Mesothelial cell of epicardium (in vitro differentiated cells): ENCODE measurements at places on chromosomes 12 and 14.

DNA sequence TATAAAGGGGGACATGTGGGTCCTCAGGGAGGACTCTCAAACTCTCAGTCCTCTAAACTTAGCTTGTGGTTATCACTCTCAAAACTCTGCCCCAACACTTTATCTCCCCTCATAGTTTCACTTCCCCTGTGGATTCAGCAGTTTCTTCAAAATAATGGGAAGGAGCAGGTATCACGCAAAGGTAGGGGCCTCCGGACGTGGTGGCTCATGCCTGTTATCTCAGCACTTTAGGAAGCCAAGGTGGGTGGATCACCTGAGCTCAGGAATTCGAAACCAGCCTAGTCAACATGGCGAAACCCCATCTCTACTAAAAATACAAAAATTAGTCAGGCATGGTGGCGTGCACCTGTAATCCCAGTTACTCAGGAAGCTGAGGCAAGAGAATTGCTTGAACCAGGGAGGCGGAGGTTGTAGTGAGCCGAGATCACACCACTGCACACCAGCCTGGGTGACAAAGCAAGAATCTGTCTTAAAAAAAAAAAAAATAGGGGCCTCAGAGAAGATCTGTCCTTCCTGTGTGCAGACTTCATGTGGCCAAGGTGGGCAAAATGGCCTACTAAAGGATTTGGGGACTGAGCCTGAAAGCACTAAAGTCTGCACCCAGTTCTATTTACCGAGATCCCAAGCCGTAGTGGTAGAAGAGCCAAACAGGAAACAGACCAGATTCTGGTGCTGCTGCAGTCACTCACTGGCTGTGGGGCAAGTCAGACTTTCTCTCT is 6.4 kb downstream of the ITGB7 start:
- no peak for DNase-seq
- peaks cover 3% of the 10 kb centered on the region for H3K4me1 ChIP-seq
- H3K36me3 ChIP-seq = no peaks in the 10 kb centered on the region
- no peak overlapping the region for H3K4me3 ChIP-seq
- H3K27me3 ChIP-seq = peaks cover 33% of the 10 kb centered on the region

DNA sequence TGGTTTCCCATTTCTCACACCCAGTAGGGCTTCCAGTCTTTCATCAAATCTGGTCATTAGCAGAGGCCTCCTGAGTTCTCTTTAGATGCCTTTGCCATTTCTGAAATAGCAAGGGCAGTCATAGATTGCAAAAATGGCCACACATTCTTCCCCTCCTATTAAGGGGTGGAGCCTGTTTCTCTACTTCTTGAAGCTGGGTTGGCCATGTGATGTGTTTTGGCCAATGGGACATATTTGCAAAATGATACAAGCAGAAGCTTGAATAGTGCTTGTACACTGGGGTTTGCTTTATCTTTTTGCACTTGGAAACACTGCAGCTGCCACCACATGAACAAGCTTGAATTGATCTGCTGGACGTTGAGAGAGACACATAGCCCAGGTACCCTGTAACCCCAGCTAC is 109.3 kb downstream of the VRK1 start:
- H3K4me3 ChIP-seq = no peak overlapping the region
- H3K27me3 ChIP-seq = no peaks in the 10 kb centered on the region
- no peak overlapping the region for H3K27ac ChIP-seq
- peaks cover 12% of the 10 kb centered on the region for H3K36me3 ChIP-seq

GRCh38 chr12:126700096-126700495 is 1566.9 kb upstream of the TMEM132C start:
- H3K36me3 ChIP-seq = no peaks in the 10 kb centered on the region
- H3K27me3 ChIP-seq = no peaks in the 10 kb centered on the region
- H3K4me3 ChIP-seq = no peak overlapping the region
- no peak overlapping the region for H3K27ac ChIP-seq
- DNase-seq = no peak
- no peaks in the 10 kb centered on the region for H3K4me1 ChIP-seq

GRCh38 chr12:94111302-94111701 is 37.1 kb upstream of the PLXNC1 start:
- H3K36me3 ChIP-seq = no peaks in the 10 kb centered on the region
- no peak overlapping the region for H3K4me3 ChIP-seq
- no peak overlapping the region for H3K27ac ChIP-seq
- no peaks in the 10 kb centered on the region for H3K4me1 ChIP-seq
- H3K27me3 ChIP-seq = peaks cover 29% of the 10 kb centered on the region
- no peak for DNase-seq

DNA sequence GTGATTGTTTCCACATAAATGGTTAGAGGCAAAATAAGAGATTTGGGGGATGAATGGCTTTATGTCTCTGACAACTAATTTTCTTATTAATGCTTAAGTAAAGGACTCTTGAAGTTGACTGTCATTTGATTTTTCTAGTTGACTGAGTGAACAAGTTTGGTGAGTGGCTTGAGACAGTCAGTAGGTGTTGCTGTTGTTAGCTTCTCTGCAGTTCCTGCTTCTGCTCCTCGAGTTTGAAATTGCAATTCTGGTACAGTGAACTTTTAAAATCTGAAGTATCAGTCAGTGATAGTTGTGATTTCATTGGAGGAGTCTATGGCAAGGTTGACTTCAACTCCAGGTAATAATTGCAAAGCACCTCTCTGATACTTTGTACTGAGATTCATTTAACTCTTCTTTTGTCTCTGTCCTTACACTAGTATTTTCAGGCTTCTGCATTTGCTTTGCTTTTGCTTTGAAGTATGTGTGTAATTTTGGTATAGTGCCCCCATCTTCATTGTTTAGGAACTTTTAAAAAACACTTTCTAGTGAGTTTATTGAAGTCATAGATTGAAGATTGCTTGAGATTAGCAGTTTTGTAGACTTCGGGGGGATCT is 415.5 kb downstream of the PCNX1 start:
- DNase-seq = no peak
- peak overlapping the region; percentile 22 for H3K4me3 ChIP-seq
- H3K4me1 ChIP-seq = peaks cover 42% of the 10 kb centered on the region
- no peaks in the 10 kb centered on the region for H3K36me3 ChIP-seq
- H3K27ac ChIP-seq = no peak overlapping the region

DNA sequence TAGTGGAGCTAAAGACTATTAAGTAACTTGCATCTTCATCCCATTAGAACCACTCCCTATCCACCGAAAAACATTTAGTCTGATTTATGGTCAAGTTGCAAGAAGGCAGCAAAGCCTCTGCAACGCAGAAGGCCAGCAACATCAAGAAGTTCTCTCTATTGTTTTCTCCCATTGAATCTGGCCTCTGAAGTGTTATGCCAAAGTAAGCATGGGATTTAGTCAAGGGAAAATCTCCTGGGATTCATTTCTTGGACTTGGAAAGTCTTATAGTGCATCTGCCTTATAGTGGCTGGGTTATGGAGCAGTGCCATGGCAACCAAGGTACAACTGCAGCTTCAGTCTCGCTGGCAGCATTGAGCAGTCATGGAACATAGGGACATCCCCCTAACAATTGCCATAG is 87.7 kb upstream of the KRR1 start:
- H3K27me3 ChIP-seq = no peaks in the 10 kb centered on the region
- H3K27ac ChIP-seq = no peak overlapping the region
- peaks cover 2% of the 10 kb centered on the region for H3K36me3 ChIP-seq
- no peak for DNase-seq
- H3K4me1 ChIP-seq = peaks cover 3% of the 10 kb centered on the region

GRCh38 chr12:13666806-13667205 is 314.6 kb downstream of the GRIN2B start:
- H3K36me3 ChIP-seq = no peaks in the 10 kb centered on the region
- no peak overlapping the region for H3K4me3 ChIP-seq
- peaks cover 13% of the 10 kb centered on the region for H3K27me3 ChIP-seq
- H3K4me1 ChIP-seq = peaks cover 20% of the 10 kb centered on the region

- no peak overlapping the region for H3K27ac ChIP-seq
- DNase-seq = no peak
- no peaks in the 10 kb centered on the region for H3K36me3 ChIP-seq
- peaks cover 19% of the 10 kb centered on the region for H3K4me1 ChIP-seq
- no peak overlapping the region for H3K4me3 ChIP-seq
- peaks cover 2% of the 10 kb centered on the region for H3K27me3 ChIP-seq
Measured at GRCh38 chr12:13437541-13437940, 241.0 kb downstream of the EMP1 start.

- H3K4me3 ChIP-seq = peak overlapping the region; percentile 72
- peaks cover 9% of the 10 kb centered on the region for H3K4me1 ChIP-seq
- H3K27ac ChIP-seq = peak overlapping the region; percentile 43
- no peaks in the 10 kb centered on the region for H3K36me3 ChIP-seq
Measured at GRCh38 chr14:104864267-104865080, 594 bp upstream of the CEP170B start.

GRCh38 chr12:17204289-17205054 is 598.5 kb upstream of the LMO3 start:
- no peak for DNase-seq
- no peaks in the 10 kb centered on the region for H3K36me3 ChIP-seq
- H3K27me3 ChIP-seq = no peaks in the 10 kb centered on the region

DNA sequence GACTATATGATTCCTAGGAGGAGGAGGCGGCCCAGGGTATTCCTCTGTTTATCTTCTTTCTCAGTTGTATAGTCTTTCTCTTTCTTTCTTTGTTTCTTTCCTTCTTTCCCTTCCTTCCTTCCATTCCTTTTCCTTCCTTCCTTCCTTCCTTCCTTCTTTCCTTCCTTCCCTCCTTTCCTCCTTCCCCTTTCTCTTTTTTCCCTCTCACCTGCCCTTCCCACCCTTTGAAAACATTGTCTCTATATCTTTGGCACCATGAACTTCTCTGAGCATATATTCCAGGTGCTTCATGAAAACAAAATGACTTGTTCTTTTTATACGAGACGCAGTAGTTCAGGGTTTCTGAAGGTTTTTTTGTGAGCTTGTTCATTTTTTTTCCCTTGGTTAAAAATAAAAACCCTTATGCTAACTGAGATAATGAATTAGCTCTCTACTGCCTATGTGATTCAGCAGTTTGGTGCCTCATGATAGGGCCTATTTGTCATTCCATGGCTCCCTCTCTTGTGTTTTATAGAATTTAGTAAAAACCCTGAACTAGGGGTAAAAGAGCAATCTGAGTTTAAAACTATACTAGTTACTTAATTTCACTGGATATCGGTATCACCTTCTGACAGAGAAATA is 3.2 kb upstream of the TESPA1 start:
- DNase-seq = no peak
- H3K4me1 ChIP-seq = peaks cover 2% of the 10 kb centered on the region
- H3K27ac ChIP-seq = no peak overlapping the region
- H3K4me3 ChIP-seq = no peak overlapping the region
- H3K36me3 ChIP-seq = no peaks in the 10 kb centered on the region

GRCh38 chr14:77488558-77488957 is 10.1 kb downstream of the ISM2 start:
- H3K4me1 ChIP-seq = no peaks in the 10 kb centered on the region
- H3K27ac ChIP-seq = no peak overlapping the region
- H3K27me3 ChIP-seq = no peaks in the 10 kb centered on the region
- no peak for DNase-seq
- H3K4me3 ChIP-seq = no peak overlapping the region
